ENCODE measurements at places on chromosomes 1 and 21.

DNA sequence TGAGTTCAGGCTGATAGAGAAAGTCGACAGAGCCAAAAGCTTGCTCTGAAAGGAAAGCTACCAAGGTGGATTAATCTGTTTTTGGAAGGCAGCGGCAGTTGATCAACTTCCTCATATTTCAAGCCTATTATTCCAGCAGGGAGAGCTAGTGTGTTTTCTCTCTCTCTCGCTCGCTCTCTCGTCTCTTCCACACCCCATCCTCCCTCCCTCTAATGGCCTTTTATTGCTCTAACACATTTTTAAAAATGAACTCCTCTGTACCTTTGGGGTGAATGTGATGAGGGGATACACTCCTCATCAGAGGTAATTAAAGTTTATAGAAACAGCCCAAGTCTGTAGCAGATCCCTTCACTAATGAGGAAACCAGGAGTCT lies 126.4 kb downstream of the CLIC6 start:
- no peak for DNase-seq

DNA sequence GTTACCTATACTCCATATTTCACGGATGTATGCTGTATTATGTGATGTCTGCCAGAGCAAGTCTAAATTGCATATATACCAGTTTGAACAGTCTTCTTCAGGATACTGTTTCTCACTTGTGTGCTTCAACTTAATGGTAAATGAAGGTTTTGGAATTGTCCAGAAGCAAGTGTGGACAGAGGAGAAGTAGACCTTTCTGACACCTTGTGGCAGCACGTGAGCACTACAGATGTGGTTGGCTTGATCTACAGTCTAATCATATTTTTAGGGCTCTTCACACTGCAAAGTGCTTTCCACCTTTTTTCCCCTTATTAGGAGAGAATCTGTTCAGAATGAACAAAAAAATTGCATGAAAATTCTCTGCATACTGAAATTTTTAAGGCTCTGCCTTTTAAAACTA lies 10.9 kb downstream of the MORC3 start:
- no peak for DNase-seq

DNA sequence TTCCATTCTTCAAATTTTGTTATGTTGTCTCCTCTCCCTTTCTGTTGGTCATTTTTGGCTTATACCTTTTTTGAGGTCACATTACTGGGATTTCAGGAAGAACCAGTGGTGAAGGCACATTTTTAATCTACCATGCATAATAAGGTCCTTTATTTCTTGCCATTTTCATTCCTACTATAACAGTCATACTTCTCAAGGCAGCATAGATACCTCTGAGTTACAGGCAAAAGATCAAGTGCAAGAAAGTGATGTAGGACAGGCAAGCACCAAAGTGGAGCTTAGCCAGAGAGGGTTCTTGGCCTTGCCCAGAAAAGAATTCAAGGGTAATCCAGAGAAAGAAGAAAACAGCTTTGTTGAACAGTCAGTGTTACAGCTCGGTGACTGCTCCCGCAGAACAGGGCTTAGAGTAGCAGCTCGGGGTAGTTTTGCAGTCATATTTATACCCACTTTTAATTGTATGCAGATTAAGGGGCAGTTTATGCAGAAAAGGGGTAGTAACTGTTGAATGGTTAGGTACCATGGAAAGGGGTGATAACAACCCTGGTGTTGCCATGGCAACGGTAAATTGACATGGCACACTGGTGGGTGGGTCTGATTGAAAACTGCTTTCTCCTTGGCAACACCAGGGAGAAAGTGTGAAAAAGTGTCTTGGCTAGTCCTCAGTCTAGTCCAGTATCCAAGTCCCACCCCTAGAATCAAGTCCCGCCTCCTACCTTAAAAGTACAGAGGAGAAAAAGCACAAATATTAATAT lies 39.6 kb upstream of the DOCK7 start:
- DNase-seq, result no peak

- DNase-seq, result no peak
These were observed 7.0 kb downstream of the PPFIA4 start for GRCh38 chr1:203033287-203033686.

DNA sequence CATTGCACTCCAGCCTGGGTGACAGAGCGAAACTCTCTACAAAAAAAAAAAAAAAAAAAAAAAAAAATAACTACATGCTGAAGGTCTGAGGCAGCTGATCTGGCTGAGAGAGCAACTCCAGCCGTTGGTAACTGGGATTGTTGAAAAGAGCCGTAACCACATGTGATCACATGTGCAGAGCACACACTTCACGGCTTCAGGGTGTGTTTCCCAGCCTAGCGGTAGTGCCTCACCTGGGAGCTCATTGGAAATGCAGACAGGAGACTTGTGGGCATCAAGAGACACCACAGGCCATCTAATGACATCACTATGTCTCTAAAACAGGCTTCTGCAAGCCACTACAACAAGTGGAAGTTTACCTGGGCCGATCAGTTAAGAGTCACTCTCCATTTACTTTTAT lies 11.8 kb upstream of the OTUD7B start:
- no peak for DNase-seq

GRCh38 chr1:209577346-209577745 lies 6.2 kb upstream of the CAMK1G start:
- no peak for DNase-seq

- DNase-seq, result no peak
These were observed 511 bp upstream of the RABGAP1L start for GRCh38 chr1:174158767-174159251.

Data from cerebellar nuclear complex (tissue), 1 donor.